ENCODE measurements at places on chromosomes 6 and 20. TPM values are rescaled to one million over a fixed set of nuclear protein-coding genes. Genes with fewer than 3 reads are reported as not detected.

KHDC1 gene
- total RNA-seq = 3.9 TPM

CSTF1 gene
- total RNA-seq = 36.6 TPM

RNF39 gene
- 0.05 TPM for total RNA-seq

SPTLC3 gene
- 0.02 TPM for total RNA-seq

NTSR1 gene
- total RNA-seq = 0.05 TPM

ZNF311 gene
- total RNA-seq = 0.12 TPM

Measured in A549 treated with AZD2906 at 1 μM for 4 hours (cell line).